ENCODE measurements at places on chromosomes 3 and 15.

DNA sequence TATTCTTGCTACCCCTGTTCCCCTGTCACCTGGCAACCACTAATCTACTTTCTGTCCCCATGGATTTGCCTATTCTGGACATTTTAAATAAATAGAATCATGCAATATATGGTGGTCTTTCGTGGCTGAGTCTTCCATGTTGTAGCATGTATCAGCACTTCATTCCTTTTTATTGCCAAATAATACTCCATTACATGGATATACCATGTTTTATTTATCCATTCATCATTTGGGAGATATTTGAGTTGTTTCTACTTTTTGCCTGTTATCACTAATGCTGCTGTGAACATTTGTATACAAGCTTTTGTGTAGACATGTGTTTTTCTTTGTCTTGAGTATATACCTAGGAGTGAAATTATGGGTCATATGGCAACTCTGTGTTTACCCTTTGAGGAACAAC, 50.6 kb downstream of the NR2C2 start:
- DNase-seq = no peak

- no peak for DNase-seq
Observed at GRCh38 chr3:39021029-39021428, 30.7 kb downstream of the SCN11A start.

DNA sequence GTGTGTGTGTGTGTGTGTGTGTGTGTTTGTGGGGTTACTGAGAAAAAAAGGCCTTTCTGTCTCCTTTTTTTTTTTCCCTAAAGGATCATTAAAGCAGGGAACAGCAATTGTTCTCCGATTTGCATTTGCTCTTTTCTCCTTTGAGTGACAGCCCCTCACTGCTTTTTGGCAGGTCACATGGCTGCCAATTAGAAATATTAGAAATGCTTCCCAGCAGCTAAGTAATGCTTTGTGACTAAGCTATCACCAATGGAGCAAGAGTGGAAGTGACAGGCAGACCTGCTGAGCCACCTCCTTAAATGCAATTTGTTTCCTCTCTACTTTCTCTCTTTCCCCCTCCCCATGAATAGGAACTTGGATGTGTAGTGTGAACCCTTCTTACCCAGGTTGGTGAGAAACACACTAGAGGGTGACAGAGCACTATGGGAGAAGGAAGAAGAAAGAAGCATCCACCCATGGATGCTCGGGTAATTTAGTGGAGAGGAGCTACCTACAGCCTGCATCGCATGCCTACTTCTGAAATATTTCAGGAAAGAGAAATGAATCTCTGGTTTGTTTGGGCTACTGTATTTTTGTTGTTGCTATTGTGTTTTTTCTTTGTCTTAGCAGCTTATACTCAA, 165.2 kb upstream of the PDZRN3 start:
- DNase-seq = no peak

GRCh38 chr3:45127130-45127822, 18.9 kb downstream of the CDCP1 start:
- DNase-seq = no peak

DNA sequence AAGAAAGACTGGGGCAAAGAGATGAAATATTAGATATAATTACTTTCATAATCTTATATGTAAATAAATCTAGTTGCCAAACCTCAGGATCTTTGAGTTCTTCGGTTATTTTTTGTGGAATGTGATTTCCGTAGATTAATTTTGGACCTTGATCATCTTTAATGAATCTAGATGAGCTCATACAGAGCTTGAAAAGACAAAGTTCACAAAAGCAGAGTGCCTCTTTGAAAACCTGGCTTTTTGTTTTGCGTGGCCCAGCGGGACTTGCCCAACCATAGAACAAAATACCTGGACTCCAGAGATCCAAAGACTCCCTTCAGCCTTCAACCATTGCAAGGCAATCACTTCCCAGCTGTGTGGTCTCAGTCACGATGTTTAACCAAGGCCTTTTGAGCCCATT, 54.8 kb upstream of the CHST2 start:
- no peak for DNase-seq

DNA sequence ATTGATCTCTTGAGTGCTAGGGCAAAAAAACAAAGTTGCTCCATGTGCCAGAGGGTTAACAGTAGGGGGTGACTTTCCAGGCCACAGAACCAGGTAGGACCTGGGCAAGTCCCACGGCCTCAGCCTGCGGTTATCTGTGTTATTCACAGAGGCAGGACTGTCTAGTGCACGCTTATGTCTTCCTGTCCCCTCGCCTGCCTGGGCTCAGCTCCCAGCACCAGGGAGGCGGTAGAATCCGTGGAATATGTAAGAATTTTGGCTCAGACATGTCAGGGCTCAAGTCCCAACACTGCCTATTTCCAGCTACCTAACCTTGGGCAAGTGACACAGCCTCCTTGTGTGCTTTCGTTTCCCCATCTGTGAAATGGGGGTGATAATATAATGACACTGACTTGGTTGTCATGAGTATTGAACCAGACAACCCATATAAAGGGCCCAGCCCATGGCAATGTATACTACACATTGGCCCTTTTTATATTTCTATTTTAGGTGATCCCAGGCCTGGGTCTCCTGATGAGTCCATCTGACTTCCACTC, 44.3 kb upstream of the FLNB start:
- no peak for DNase-seq

Measured in activated CD8-positive, alpha-beta memory T cell treated with anti-CD3 and anti-CD28 coated beads for 1 hour (primary cell).